ENCODE measurements at places on chromosomes 11 and 22.

DNA sequence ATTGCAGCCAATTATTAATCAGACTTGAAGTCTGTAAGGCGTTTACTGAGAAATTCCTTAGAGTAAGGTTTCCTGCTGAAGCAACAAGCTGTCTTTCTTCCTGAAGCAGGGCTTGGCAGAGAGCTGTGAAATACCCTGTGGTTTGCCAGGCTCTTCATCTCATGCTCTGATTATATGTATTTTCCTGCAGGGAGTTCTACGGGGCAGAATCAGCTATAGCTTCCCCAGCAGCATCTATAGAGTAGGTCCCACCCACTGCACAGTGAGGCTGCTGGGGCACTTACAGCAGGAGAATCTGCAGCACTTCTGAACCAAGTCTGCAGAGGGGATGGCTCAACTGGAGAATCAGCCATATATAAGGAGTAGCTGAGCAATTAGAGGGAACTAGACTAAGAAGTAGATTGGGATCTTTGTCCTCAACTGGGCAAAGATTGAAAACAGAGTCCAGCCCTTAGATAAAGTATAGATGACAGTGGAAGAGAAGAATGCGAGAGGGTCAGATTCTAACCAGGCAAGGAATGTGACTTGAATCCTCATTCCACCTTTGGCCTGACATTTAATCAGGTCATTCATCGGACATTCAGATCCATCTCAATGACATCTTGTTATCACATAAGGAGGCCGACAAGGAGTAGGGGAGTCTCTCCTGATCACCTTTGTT lies 37.6 kb downstream of the CNTF start:
- no peak for DNase-seq

DNA sequence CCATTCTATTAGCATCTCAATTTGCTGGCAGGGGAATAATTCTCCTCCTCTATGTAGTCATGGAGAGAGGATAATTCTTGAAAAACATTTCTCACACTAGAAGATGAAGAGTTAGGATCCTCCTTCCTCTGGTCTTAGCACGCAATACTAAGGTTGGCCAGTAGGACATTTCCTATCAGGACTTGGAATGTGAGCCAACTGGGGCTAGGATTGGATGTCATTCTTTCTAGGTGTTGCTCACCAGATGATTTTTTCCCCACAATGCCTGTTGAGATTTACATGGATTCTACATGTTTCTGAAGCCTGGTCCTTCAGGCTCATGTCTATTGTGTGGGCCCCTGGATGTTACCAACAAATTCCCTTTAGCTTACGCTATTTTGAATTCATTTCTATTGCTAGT lies 28.0 kb downstream of the SLN start:
- DNase-seq, result no peak

GRCh38 chr11:47571357-47571729 lies 5.9 kb downstream of the PTPMT1 start:
- DNase-seq, result no peak

DNA sequence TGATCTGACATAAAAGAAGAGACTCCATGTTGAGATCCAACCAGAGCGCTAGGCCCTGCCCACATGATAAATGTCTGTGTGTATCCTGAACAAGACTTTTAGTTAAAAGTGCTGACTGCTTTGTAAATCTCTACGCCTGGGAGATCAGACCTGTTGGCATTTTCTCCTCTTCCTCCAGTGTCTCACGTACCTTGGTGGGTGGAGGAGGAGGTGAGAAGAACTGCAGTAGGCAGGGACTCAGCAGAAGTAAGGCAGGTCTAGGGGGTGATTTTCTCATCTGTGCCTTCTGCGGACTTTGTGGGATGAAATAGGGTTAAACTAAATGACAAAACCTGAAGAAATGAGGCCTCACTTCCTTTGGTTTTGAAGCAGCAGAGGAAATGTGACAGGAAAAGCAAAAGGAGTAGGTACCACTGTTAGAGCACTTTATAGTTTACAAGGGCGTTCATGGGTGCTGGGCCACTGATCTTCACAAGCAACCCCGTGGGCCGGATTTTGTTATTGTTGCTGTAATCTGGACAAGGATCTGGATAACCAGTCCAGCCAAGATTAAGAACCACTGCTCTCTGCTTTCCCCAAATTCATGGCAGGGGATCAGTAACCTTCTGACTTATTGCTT lies 36.7 kb upstream of the PLET1 start:
- no peak for DNase-seq

DNA sequence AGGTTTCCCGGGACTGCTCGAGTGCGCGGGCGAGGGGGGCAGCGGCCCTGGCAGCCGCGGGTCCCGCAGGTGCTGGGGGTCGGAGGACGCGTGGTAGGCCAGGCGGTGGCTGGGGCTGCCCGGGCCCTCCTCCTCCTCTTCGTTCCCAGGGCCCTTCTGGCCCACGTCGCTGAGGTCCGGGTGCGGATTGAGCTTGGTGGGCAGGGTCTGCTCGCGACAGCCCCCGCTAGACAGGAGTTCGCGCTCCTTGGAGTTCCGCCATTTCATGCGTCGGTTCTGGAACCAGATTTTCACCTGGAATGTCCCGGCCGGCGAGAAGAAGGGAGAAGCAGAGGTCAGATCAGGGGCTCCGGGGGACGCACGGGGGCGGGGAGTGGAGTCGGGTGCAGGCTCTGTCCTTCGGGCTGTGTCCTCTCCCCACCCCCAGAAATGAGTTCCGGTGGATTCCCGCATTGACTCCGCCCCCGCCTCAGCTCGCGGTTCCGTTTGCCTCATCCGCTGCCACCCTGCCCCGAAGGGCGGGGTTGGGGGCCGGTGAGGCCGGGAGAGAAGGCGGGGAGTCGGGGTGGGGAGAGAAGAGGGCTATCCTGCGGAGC lies 3.9 kb downstream of the DBX1 start:
- DNase-seq, result no peak

DNA sequence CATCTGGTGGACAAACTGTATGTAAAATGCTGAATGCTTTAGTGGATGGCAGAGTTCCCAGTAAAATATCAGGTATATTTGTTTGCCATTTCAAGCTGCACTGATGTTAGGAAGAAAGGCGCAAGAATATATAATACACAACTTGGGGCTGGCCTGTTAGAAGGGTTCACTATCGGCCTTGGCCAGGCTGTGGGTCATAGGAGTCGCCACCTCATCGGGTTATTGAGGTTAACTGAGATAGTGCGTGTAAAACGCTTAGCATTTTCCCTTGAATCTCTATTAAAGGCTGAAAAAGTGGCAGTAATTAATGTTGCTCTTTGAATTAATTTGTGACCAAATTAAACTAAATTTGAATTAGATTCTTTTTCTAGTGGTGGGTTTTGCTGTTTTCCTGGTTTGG lies 5.1 kb downstream of the FAM118A start:
- no peak for DNase-seq

DNA sequence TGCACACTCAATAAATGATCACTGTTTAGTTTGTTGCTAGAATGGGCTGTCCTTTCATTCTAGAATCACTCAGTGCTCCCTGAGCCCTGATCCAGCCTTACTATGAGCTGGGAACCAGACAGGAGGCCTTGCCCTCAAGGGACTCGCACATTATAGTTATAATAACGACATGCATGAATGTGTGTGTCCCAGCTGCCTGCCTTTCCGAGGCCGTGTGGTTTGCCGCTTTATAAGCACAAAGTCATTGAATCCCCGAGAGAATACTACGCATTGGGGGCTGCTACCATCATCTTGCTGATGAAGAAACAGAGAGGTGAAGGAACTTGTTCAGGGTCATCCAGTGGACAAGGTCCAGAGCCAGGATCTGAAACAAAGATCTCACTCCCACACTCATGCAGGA lies 75.7 kb downstream of the NFAM1 start:
- DNase-seq, result no peak

DNA sequence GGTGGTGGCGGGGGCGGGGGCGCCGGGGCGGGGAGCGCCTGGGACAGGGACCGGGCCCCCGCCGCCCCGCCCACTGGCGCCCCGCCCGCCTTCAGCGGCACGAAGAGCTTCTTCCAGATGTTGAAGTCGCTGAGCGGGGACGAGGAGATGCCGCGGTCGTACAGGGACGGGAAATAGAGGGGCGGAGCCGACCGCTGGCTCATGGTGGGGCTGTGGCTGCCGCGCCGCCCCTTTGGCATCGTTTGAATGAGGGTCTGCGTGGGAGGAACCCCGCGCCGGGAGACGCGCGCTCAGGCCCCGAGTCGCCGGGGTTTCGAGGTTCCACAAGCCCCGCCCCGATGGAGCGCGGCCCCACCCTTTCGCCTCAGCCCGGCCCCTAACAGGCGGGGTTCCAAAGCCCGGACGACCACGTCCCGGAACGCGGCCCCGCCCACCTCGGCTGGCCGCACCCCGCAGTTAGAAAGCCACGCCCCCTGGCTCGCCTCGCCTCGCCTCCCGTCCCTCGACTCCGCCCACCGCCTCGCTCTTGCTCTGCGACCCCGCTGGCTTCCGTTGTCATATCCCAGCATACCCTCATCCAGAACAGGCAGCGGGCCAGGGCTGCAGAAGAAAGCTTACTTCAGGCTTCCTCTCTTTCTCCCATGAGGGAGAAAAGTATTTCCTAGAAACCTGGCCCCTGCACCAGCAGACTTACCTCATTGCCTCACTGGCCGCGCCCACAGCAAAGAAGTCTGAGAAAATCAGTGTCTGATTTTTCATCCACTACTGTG lies at the start of gene C11orf91:
Gene C11orf91 (minus strand): TSS at position 325 of the 770 bp plus-strand sequence. CDS start 86 bp downstream, at position 239.
- DNase-seq, result peak; percentile 93

- DNase-seq, result peak; percentile 51
Observed at GRCh38 chr11:3808861-3809623, 682 bp downstream of the PGAP2 start.

DNA sequence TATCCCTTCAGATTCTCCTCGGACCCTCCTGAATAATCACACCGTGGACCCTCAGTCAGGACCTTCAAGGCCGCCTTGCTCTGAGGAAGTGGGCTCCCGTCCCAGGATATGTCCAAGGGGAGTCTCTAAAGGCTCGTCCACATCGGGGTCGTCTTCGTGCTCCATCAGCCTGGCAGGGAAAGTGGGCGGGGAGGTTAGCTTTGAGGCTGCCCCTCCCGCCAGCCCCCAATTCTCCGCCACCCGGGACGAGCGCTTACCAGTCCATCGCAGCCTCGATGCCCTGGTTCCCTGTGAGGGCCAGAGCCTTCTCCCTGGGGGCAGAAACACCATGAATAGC lies 472 bp downstream of the UBXN1 start:
- DNase-seq, result no peak

- DNase-seq, result no peak
Observed at GRCh38 chr11:44976576-44976975, 25.9 kb upstream of the TP53I11 start.

DNA sequence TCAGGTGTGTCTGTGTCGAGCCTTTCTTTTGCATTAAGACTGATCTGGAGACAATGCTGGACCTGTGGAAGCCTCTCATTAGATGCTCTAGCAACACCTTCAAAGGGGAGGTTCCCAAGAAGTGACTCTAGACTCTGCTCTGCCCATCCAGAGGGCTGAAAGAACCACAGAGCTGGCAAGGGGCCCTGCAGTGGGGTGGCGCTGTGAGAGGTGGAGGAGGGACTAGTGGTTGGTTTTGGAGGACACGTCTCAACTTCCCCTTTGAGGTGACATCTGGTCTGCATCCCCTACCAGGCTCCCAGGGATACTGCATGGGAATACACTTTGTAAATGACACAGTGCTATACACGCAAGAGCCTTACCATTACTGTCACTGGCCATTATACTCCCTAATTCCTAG lies 34.2 kb upstream of the SYT13 start:
- DNase-seq, result no peak

GRCh38 chr22:29907753-29908515 lies 25.0 kb downstream of the MTMR3 start:
- DNase-seq, result peak; percentile 91

DNA sequence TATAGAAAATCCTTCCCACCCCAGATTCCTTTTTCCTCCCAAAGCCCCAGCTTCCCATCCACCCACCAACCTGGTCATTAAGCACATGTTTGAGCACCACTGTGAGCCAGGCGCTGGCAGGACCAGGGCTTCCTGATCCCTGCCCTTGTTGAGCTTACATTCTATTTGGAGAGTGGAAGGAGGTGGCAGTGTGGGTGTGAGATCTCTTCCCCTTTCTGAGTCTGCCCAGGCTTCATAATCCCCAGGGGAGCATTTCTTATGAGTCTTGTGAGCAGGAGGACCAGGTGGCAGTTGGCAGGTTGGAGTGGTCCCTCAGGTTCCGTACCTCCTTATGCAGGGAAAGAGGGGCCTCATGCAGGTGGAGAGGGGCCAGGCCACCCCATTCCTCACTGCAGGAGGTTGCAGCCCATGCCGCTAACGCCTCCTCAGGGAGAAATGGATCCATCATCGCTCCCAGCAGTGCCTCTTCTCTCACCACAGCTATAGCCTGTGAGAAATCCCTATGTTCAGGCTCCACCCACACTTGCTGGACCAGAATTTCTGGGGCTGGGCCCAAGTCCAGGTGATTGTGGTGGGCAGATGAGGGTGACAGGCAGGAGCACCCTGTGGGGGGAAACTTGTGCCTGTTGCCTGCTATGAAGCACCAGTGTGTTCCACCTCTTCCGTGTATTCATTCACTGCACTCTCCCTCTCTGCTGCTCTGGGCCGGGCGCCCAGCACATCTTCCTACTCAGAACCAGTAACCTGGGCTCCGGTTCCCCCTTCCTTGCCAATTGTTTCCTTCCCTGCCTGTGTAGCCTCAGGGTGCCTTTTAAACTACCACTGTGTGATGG lies 23.5 kb downstream of the UBE2L3 start:
- DNase-seq, result no peak

GRCh38 chr11:35938231-35938630 lies 5.6 kb upstream of the LDLRAD3 start:
- DNase-seq, result no peak

DNA sequence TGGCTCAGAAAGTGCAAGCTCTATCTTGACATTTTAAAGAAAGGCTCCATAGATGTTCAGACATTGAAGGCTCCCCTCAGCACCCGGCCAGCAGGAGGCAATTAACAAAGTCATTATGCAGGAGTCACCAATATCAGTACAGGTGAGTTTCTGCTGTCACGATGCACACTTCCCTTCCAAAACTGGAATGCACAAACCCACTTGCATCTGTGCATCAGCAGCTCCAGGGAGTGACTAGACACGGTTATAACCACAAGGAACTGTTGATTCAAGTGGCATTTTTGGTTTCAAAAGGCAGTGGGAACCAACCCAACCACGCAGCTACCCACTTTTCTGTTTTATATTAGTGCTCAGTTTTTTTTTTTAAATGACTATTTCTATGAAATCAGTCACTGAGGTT lies 293.9 kb upstream of the NARS2 start:
- DNase-seq, result no peak

GRCh38 chr11:131038597-131038996 lies 122.3 kb upstream of the SNX19 start:
- peak; percentile 13 for DNase-seq

DNA sequence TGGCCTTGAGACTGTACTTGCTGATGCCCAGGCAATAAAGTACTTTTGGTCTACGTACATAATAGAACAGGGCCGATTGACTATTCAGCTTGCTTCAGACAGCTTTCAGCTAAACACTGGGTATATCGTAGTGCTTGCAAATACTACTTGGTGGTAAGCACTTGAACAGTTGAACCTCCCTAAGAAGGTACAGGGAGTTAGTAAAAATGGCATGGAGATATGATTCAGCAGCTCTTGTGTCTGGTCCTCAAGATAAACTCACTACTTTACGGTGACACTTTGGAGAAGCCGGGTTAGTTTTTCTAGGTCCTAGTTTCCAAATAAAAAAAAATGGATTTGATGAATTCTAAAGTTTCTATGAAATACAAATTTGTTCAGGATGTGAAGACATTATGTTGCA lies 7.3 kb downstream of the CCDC117 start:
- DNase-seq, result no peak

All from A172 (cell line).